ENCODE measurements at places on chromosomes 11 and 22. TPM values are rescaled to one million over a fixed set of nuclear protein-coding genes. Genes with fewer than 3 reads are reported as not detected.

- H3K4me1 ChIP-seq, result peaks cover 69% of the 10 kb centered on the region
- H3K36me3 ChIP-seq, result peaks cover 46% of the 10 kb centered on the region
- peak overlapping the region; percentile 88 for H3K27ac ChIP-seq
- peak overlapping the region; percentile 84 for H3K4me3 ChIP-seq
- DNase-seq, result no peak
Measured at GRCh38 chr11:93740031-93740729, 1.1 kb downstream of the TAF1D start.

SPCS2 gene
- 24.1 TPM for total RNA-seq

SMIM38 gene
- 4.2 TPM for total RNA-seq

GRCh38 chr11:120209746-120210625 lies 846 bp upstream of the OAF start:
- H3K36me3 ChIP-seq, result peaks cover 4% of the 10 kb centered on the region
- peaks cover 67% of the 10 kb centered on the region for H3K4me1 ChIP-seq
- no peak for DNase-seq
- H3K4me3 ChIP-seq, result peak overlapping the region; percentile 71

GRCh38 chr22:26658671-26659478 lies 1.5 kb downstream of the MIAT start:
- H3K27ac ChIP-seq, result no peak overlapping the region
- DNase-seq, result no peak
- peaks cover 22% of the 10 kb centered on the region for H3K4me1 ChIP-seq
- no peaks in the 10 kb centered on the region for H3K36me3 ChIP-seq
- H3K27me3 ChIP-seq, result peaks cover 93% of the 10 kb centered on the region

DNA sequence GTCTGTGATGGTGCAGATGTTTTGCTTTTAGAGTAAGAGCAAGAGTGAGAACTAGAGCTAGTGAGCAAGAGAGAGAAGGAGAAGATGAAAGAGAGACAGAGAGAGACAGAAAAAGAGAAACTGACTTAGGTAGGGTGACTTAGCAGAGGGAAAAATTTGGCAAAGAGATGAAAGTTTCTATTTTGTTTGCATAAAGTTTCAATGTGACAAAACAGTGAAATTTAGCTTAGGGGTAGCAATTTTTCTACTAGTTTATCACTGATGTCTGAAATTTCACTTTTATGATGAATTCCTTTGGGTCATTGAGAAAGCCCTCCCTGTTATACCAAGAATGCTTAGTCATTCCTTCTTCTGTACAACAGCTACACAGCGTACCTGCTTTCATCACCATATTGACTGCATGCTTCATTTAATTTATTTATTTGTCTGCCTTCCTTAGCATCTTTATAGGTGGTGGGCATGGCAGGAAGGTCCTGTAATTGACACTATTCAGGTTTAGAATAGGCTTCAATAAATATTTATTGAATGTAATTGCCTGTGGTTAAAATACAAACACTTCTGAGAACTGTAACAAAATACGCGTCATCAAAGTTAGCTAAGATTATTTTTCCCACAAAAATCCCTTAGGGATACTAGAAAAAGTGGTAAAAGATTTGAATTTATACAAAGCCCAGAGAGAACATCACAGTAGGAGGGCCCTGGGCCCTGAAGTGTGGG lies 19.9 kb upstream of the CTSC start:
- no peak overlapping the region for H3K27ac ChIP-seq
- DNase-seq, result no peak
- H3K27me3 ChIP-seq, result no peaks in the 10 kb centered on the region
- no peaks in the 10 kb centered on the region for H3K36me3 ChIP-seq
- H3K4me1 ChIP-seq, result peaks cover 10% of the 10 kb centered on the region
- no peak overlapping the region for H3K4me3 ChIP-seq

GRCh38 chr11:11635443-11635842 lies 13.6 kb upstream of the GALNT18 start:
- H3K27me3 ChIP-seq, result no peaks in the 10 kb centered on the region
- peak; percentile 89 for DNase-seq
- peaks cover 8% of the 10 kb centered on the region for H3K4me1 ChIP-seq
- H3K36me3 ChIP-seq, result no peaks in the 10 kb centered on the region
- no peak overlapping the region for H3K27ac ChIP-seq

DNA sequence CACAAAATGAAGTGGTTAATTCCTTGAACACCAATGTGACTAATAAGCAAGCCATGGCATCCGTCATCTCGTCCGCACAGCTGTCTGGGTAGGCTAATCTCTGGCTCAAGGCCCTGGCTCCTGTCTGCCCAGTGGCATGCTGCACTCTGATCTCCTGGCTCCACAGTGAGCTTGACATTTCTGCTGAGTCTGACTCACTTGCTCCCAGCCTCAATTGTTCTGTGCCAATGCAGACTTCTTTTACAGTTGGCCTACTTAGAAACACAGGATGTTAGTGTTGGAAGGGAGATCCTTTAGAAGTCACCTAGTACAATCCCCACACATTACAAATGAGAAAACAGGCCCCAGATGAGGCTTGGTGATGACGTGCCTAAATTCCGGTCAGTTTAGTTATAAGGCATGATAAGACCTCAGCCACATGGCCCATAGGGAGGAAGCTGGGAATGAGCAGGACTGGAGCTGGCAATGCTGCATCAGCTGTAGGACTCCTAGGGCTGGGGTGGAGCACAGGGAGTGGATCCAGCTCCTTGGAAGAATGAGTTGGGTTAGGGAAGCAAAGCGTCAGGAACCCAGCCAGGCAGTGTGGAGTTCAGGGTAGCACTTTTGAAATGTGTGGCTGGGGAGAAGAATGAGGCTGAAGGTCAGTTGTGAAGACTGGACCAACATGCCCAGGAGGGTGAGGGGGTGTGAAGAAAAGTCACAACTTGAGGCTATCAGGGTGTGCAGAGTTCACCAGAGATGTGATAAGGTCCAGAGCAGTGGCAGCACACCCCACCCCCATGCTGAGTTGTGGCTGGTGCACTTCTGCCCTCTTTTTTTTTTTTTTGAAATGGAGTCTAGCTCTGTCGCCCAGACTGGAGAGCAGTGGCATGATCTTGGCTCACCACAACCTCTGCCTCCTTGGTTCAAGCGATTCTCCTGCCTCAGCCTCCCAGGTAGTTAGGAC lies 70.2 kb upstream of the EED start:
- no peaks in the 10 kb centered on the region for H3K36me3 ChIP-seq
- no peaks in the 10 kb centered on the region for H3K27me3 ChIP-seq
- DNase-seq, result peak; percentile 92
- peaks cover 38% of the 10 kb centered on the region for H3K4me1 ChIP-seq
- H3K27ac ChIP-seq, result peak overlapping the region; percentile 63

DNA sequence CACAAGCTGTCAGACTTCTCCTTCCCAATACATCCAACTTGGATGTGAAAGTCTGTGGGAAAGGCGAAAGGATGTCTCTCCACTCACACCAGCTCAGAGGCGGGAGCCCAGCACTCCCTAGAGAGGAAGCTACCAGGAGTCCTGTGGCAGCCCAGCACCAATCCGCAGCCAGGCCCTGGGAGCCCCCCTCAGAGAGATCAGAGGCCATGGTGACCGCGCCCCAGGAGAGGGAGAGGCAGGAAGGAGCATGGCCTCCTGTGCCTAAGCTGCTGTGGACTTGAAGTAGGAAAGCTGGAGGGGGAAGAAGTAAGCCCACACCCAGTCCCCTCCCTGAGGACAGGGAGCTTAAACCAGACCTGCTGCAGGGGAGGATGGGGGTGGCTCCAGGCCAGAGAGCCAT lies 24.4 kb upstream of the IGSF9B start:
- no peaks in the 10 kb centered on the region for H3K27me3 ChIP-seq
- H3K36me3 ChIP-seq, result no peaks in the 10 kb centered on the region
- peaks cover 4% of the 10 kb centered on the region for H3K4me1 ChIP-seq

- H3K36me3 ChIP-seq, result no peaks in the 10 kb centered on the region
- peak overlapping the region; percentile 28 for H3K4me3 ChIP-seq
- no peaks in the 10 kb centered on the region for H3K27me3 ChIP-seq
- DNase-seq, result no peak
Measured at GRCh38 chr11:85718991-85719807, 33.2 kb upstream of the CCDC89 start.
